AG04449 (cell line): ENCODE measurements at places on chromosomes 5 and 9.

DNA sequence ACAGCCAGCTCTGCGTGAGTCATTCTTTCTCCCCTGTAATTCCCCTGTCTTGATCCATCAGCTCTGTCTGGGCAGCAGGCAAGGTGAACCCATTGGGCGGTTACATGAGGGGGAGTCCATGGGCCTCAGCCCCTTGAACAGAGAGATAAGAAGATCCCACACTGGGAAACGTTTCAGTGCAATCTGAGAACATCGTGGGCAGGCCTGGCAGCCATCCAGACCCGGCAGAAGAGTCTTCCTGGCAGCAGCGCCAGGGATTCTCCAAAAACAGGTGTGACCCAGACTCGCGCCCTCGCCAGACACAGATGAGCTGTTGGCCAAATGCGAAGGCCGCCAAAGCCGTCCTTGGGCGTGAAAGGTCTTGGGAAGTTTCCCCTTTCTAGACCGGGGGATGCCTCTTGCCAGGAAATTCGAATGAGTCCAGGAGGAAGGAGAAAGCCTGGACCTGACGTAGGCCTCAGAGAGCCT lies 6.4 kb upstream of the SLC12A7 start:
- DNase-seq = no peak

GRCh38 chr9:122119166-122119521 lies 26.0 kb upstream of the TTLL11 start:
- DNase-seq = no peak

DNA sequence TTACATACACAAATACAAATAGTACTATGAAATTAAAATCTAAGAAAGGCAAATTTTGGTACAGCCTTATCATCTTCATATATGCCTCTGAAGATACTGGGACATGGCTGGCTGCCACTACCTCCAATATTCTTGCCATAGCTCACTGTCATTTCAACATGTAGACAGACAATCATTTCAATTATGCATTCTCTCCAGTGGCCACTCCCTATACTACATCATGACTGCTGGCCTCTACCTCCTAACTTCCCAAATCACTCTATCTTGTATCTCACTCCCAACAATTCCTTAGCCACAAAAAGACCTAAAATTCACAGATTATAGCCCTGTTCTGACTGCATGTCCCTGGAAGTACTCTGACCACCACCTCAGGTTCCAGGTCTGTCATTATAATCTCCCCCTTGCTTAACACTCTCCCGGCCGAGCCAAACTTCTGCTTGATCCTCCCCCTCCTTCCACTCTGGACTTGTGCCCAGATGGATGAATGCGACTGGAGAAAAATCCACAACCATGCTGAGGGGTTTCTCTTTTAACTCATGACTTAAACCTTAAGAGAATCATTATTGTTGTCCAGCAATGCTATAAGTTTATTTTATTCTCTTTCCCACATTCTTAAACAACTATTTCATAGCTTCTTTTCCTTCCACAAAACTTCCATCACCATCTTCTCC lies 225.3 kb upstream of the TLE4 start:
- DNase-seq = no peak

- DNase-seq = no peak
These were observed 1111.8 kb downstream of the TAF11L14 start for GRCh38 chr5:18745988-18746615.

DNA sequence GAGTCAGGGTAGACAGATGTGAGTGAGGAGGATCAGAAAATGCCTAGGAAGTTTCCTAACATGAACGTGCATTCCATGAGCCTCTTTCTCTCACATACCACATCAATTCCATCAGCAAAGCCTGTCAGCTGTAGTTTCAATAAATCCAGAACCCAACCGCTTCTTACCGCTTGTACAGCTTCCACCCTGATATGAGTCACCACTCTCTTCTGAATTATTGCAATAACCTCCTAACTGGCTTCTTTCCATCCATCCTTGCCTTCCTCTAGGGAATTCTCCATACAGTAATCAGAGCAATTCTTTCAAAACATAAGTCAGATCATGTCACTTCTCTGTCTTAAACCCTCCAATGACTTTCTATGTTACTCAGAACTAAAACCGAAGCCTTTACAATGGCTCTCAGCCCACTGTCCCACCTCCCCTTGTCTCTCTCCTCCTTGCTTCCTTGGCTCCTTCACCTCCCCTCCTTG lies 8.1 kb upstream of the RAD23B start:
- DNase-seq = peak; percentile 99

GRCh38 chr5:34563931-34564709 lies 92.0 kb upstream of the RAI14 start:
- DNase-seq = no peak

DNA sequence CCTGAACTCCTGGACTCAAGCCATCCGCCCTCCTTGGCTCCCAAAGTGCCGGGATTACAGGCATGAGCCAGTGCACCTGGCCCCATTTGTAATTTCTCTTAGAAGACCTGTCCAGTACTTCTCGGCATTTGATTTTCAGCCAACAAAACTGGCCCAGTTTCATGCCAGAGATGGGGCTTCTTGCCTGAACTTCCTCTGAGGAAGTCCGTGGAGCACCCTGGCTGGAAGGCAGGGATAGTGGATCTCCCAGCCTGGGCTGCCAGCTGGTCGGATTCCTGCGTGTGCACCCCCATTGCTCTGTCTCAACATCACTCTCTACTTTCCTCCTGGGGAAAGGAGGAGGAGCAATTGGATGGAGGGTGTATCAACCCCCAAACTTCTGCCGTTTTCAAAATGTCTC lies 39.0 kb downstream of the FAM78A start:
- no peak for DNase-seq

DNA sequence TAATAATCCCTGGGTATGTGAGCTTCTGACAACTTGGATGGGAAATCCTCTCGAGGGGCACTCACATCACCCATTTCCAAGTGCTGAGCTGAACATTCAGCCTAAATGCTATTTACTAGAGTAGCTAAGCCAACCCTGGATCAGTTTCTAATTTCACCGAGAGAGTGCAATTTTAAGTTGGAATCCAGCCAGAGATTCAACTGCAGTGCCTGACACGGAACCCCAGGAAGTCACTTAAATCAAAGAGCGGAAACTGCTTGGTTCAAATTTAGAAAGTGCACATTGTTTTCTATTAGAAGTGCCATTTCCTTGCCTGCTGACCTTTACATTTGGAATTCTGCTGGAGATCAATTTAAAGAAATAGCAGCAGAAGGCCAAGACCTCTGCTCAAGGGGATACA lies 8.8 kb downstream of the SPRY4 start:
- no peak for DNase-seq

DNA sequence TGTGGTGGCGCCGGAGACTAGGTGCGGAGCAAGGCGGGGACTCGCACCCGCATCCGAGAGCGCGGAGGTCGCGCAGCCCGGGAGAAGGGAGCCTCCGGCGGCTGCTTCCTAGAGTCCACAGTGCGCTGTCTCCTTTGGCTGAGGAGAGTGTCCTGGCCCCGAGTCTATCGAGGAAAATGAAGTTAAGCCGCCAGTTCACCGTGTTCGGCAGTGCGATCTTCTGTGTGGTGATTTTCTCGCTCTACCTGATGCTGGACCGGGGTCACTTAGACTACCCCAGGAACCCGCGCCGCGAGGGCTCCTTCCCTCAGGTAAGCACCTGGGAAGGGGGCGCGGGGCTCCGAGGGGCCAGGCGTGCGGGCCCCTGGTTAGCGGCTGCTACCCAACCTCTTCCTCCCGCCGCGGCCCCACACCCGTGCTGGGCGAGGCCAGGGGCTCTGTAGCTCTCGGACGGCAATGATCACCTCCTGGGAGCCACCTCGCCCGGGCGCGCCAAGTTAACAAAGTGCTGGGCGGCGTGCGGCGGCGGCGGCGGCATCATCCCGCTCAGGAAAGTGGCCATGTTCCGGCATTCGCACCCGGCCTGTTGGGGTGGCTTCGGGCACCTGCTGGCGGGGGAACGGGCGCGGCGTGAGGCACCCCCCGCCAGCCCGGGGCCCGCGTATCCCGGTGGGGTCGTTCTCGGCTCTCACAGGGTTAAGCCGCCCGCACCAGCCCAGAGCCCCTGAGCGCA lies 681 bp downstream of the MAN2A1 start:
- DNase-seq = no peak

DNA sequence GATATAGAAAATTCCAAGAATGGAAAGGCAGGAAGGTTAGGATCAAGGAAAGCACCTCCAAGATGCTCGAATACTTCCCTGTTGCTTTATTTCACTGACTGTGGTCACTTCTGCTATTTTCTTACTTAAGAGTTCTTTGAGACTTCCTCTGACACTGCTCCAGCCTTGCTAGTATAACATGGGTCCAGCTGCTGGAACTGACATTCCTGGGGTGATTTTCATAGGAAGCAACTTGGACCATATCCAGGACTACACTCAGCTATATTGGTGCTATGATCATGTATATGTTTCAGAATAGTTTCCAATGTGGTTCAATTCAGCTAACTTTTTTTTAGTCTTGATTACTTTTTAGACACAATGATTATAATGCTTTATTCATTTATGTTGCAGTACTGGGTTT lies 81.6 kb upstream of the CKMT2 start:
- peak; percentile 38 for DNase-seq

- DNase-seq = no peak
These were observed 119.4 kb upstream of the SPIN1 start for GRCh38 chr9:88268886-88269285.

- DNase-seq = no peak
These were observed 49.4 kb upstream of the LRRC19 start for GRCh38 chr9:27054841-27055240.

- DNase-seq = no peak
These were observed 12.6 kb downstream of the CAVIN4 start for GRCh38 chr9:100590481-100590880.

DNA sequence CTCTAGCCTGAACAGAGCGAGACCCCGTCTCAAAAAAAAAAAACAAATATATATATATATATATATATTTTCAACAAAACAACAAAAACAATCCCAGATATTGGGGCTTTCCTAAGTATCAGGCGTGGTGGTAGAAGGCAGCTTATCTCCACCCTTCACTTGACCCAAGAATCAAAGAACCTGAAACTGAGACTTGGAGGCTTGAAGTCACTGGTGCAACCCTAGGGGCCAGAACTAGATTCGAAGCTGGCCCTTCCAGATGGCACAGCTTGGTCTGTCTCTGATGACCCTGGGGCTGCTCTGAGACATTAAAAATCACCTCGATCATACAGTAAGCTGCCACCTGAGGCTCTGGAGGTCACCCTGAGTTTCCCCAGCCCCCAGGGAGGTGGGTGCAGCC lies 1.3 kb upstream of the KCNMB1 start:
- no peak for DNase-seq

GRCh38 chr5:55918087-55919035 lies 67.2 kb downstream of the IL31RA start:
- DNase-seq = no peak

GRCh38 chr5:9547122-9547947 lies 1.5 kb upstream of the SEMA5A start:
- DNase-seq = peak; percentile 71

DNA sequence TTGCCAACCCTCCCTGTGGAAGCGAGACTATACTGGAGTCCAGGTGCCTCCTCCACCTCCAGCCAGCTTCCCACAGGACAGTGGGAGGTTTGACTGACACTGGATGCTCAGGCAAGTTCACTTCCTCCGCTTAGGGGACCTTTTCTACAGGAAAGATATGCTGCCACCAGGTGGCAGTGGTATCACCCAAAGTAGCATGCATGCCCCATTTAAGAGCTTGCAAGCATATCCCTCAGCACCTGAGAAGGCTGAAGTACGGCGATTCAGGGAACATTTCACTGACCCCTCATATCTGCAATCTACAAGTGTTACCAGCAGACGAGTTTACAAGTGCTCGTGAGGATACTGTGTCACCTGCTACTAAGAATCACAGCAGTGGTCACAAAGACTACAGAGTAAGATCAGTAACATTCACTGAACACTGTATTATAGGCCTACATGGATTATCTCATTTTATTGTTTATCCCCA lies 75.5 kb downstream of the KLHL3 start:
- peak; percentile 24 for DNase-seq

DNA sequence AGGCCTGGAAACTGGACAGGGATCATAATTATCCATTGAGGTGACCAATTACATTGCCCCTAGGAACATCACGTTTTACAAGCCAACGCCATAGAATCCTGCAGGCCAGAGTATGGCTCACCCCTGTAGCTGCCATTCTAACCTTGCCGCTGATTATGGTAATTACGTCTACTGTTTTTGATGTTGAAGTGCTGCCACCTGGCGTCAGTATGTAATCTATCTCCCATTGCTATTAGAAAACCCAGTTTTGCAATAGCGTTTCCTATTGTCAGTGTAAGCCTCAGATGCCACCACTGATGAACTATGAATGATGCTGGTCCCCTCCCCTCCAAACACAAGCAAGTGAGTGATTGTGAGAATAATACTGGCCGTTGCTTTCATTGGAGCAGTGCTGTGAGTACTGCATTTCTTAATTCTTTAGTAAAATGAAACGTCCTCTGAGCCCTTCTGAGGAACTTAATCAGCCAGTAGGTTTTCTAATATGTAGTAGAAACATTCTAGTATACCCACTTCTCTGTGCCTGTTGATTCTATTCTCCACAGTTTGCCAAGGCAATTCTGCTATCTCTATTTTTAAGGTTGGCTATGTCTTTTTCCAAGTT lies 100.5 kb upstream of the NMUR2 start:
- no peak for DNase-seq

GRCh38 chr5:6175172-6175854 lies 203.0 kb downstream of the MED10 start:
- DNase-seq = no peak

GRCh38 chr5:168446983-168447619 lies 39.2 kb upstream of the RARS1 start:
- no peak for DNase-seq

GRCh38 chr9:72327631-72328030 lies 37.4 kb downstream of the ZFAND5 start:
- no peak for DNase-seq

DNA sequence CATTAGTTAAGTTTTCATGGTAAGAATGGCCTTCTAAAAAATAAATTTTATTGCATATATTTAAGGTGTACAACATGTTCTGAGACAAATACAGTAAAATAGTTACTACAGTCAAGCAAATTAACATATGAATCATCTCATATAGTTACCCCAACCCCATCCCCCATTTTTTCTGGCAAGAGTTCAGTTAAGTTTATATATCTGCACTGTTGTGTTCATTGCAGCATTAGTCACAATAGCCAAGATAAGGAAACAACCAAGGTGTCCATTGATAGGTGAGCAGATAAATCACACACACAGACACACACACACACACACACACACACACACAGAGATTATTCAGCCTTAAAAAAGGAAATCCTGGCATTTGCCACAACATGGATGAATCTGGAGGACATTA lies 37.2 kb upstream of the OTULIN start:
- DNase-seq = no peak

DNA sequence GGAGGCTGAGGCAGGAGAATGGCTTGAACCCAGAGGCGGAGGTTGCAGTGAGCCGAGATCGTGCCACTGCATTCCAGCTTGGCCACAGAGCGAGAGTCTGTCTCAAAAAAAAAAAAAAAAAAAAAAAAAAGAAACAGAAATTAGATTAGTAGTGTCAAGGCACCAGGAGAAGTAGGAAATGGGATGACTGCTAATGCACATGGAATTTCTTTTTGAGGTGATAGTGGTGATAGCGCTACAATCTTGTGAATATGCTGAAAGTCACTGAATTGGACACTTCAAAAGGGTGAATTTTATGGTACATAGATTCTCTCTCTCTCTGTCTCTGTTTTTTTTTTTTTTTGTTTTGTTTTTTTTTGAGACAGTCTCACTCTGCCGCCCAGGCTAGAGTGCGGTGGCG lies 42.1 kb upstream of the SUB1 start:
- no peak for DNase-seq

GRCh38 chr5:54443270-54443669 lies 12.2 kb upstream of the HSPB3 start:
- no peak for DNase-seq
